ENCODE measurements at places on chromosomes 6 and 20.

GRCh38 chr20:61538183-61538942 lies 286.3 kb downstream of the CDH4 start:
- DNase-seq, result no peak

GRCh38 chr6:159788753-159789376 lies 537 bp downstream of the TCP1 start:
- DNase-seq, result peak; percentile 37

- DNase-seq, result no peak
Measured at GRCh38 chr6:35668096-35668495, 20.6 kb downstream of the FKBP5 start.

GRCh38 chr20:2005359-2005758 lies 11.5 kb upstream of the PDYN start:
- DNase-seq, result no peak

GRCh38 chr6:53284901-53285300 lies 63.8 kb downstream of the ELOVL5 start:
- DNase-seq, result no peak

DNA sequence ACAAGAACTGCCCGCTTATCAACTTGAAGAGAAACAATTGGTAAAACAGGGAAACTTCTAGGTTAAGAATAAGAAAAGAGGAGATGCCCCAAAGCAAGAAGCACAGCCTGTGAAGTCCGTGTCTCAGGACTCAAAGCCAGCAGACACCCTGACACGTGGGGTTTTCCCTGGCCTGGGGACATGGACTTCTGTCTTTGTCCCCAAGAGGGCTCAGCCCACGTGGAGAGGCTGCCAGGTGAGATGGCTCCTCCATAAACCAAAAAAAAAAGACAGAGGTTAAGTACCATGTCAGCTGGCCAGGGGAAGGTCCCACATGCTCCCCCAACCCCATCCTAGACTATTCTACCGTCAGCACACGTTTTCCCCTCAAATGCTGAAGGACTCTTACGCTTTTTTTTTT lies 9.9 kb downstream of the SERPINB6 start:
- DNase-seq, result no peak

GRCh38 chr6:408599-409102 lies 17.1 kb downstream of the IRF4 start:
- DNase-seq, result peak; percentile 41
